Stimulated activated CD8-positive, alpha-beta memory T cell treated with anti-CD3 and anti-CD28 coated beads, Interleukin-4, amount 100 ng/mL, for 24 hours (primary cell): ENCODE measurements at places on chromosomes 4 and X.

DNA sequence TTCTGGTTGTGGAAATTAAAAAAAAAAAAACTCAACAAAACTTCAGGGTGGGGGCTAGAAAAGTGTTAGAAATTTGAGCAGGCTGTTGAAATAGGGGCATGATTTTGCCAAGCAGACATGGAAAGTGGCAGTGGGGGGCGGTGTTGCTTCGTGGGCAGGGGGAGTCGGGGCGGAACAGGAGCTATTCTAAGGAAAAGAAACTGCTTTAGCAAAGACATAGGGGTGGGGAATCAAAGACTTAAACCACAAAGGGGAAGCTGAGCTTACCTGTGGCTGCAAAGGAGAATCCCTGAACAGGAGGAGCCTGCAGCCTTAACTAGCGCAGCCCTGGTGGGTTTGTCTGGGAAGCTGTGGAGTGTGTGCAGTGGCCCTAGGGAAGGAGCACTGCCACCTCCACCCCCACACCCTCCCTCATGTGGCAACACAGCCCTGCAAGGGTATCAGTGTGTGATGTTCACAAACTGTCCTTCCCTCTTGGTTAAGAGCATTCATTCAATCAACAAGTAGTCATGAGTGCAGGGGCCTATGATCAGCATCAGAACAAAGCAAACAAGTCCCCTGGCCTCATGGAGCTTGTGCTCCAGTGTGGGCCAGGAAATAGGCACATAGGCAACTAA is 20.5 kb downstream of the SEL1L3 start:
- DNase-seq = no peak

- no peak for DNase-seq
Observed at GRCh38 chrX:97310373-97310772, 426.7 kb downstream of the RPA4 start.

GRCh38 chrX:40199704-40200103 is 101.9 kb upstream of the BCOR start:
- DNase-seq = no peak

- DNase-seq = no peak
Observed at GRCh38 chrX:16023790-16024734, 99.3 kb upstream of the GRPR start.

GRCh38 chr4:104976262-104976661 is 170.4 kb upstream of the TET2 start:
- no peak for DNase-seq

DNA sequence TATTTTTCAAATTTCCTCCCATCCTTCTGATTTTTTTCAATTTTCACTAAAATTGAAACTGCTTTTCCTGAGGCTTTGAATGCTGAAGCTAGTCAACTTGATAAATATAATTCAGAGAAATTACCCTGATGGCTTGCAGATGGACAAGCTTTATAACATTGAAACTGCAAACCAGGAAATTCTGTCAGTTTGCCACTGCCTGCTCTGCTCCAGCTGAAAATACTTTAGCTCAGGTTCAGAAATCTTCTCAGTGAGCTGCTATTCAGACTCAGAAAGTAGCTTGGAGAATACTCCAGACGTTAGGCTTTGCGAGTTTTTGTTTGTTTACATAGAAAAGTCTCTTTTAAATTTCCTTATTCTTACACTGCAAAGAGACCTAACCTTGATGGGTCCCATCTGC is 1574.7 kb downstream of the STIM2 start:
- no peak for DNase-seq

GRCh38 chrX:155070975-155071693 is at the start of the genes BRCC3, CMC4 and MTCP1:
Gene BRCC3, plus strand, starts transcription at chrX:155071508. Its CDS starts 20 bp downstream, at chrX:155071528.
Gene CMC4, minus strand, starts transcription at chrX:155071136. Its CDS starts 7,113 bp downstream, at chrX:155064023.
Gene MTCP1, minus strand, starts transcription at chrX:155071136. Its CDS starts 5,126 bp downstream, at chrX:155066010.
- DNase-seq = peak; percentile 66

DNA sequence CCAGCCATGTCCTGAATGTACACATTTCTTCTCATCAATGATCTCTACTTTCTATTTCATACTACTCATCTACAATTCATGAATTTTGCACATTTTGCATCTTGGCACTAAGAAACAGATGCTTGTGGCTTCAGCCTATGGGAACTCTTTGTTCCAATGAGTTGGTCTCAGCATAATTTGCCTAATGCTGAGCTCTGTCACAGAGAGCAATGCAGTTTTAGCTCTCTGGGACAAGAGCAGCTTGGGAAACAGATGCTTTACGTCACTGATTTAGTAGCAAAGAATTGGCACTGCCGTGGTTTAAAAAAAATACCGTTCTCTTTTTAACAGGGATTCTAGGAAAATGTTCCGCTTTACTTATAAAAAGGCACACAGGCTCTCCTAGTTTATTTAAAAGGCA is 162.4 kb downstream of the WDFY3 start:
- no peak for DNase-seq

- no peak for DNase-seq
Observed at GRCh38 chr4:177266506-177266905, 43.2 kb upstream of the NEIL3 start.

DNA sequence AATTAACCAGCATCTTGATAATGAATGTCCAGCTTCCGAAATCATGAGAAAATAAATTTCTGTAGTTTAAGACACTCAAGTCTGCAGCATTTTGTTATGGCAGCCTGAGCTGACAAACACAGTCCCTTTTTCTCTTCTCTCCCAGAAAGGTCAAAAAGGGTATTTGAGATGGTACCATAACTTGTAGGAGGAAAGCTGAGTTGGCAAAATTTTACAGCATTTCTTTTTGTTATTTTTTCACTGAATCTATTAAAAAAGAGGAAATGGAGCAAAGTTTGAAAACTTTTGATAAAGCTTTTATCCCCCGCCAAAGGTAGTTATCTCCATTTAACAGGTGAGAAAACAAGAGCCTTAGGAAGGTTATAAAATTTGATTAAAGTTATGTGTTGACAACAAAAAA is 367.6 kb upstream of the TECRL start:
- DNase-seq = no peak

DNA sequence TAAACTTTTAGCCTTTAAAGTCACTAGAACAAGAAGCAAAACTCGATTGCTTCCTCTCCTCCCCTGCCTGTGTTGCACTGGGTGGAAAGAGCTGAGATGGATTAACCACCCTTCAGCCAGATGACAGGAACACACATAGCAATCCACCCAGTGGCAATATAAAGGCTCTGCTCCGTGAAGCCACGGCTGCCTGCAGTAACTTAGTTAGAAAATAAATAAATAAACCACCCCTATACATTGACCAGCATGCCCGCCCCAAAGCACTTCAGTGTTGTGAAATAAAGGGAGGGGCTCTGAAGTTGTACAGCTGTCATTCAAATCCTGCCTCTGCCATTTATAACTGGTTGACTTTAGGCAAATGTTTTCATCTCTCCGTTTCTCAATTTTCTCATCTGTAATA is 217.1 kb upstream of the LDB2 start:
- DNase-seq = no peak

DNA sequence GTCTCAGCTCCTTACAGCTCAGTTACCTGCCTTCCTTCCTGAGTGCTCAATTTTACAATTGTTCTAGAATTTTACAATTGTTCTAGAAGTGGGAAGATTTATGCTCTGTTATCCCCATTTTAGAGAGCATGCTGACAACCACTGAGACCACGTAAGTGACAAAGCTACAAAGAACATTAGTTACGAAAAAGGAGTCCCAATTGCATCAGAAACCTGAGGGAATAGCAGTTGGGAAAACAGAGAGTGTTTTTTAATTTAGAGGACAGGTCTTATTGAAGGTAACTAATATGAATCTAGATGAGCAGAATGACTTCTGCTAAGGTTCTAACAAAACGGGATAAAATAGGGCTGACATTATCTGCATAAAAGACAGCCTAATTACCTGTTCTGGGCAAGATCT is 103.3 kb downstream of the THOC2 start:
- no peak for DNase-seq

DNA sequence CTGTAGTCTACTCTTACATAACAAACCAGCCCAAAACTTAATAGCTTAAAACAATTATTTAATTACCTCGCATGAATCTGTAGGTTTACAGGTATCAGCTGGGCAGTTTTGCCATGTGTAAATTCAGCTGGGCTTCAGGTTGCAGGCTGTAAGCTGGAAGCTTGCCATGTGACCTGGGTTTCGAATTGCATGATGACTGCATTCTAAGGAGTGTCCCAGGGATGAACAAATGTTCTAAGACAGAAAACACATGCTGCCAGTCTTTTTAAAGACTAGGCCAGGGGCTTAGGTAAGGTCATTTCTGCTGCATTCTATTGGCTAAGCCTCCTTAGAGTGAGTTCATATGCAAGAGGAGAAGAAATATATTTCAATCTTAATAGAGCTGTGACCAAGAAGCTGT is 44.8 kb downstream of the GRIA2 start:
- no peak for DNase-seq

DNA sequence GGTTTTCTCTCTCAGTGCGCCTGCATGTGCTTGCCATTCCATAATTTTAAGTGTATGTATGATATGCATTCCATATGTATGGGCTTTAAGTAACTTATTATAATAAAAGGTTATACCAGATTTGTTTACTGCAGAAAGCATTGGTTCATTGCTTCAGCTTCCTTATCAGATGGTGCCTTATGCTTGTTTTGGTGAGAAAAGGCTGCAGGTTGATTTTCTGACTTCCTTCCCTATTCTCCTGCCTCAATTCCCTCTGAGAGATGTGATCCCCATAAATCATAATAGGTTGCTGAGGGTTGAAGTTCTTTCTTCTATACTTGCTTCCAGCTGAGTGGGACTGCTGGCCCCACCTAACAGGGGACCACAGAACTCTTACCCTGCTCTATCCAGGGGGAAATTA is 10.3 kb upstream of the CEP135 start:
- DNase-seq = no peak

GRCh38 chr4:18021470-18021719 is 160 bp downstream of the LCORL start:
- no peak for DNase-seq

GRCh38 chrX:48626401-48627298 is 29.4 kb downstream of the WDR13 start:
- no peak for DNase-seq

DNA sequence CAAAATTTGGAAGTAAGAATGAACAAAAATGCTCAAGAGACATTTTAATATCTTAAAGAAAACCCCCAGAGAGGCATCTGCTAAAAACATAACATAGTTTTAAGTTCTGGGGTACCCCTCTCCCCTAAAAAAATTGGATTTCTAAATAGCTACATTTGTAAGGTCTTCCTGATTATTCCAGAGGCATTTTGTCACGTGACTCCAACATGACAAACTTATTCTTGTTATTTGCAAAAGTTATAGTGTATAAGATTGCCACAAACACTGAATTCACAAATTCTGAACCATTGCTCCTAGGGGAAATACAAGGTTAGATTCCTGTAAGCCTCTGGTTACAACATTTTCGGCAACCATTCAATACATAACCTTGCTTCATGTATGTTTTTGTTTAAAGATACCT is 73.4 kb downstream of the COL25A1 start:
- DNase-seq = no peak

DNA sequence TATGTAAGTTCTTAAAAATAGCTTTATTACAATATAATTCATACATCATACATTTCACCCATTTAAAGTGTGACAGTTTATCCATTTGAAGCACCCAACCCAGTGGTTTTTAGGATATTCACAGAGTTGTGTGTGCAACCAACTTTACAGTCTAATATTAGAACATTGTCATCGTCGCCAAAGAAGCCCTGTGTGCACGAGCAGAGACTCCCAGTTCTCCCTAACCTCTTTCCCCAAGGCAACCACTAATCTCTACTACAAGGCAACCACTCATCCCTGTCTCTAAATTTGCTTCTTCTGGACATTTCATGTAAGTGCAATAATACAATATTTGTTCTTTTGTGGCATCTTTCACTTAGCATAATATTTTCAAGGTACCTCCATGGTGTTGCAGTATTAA is 47.7 kb downstream of the CLDN22 start:
- no peak for DNase-seq

DNA sequence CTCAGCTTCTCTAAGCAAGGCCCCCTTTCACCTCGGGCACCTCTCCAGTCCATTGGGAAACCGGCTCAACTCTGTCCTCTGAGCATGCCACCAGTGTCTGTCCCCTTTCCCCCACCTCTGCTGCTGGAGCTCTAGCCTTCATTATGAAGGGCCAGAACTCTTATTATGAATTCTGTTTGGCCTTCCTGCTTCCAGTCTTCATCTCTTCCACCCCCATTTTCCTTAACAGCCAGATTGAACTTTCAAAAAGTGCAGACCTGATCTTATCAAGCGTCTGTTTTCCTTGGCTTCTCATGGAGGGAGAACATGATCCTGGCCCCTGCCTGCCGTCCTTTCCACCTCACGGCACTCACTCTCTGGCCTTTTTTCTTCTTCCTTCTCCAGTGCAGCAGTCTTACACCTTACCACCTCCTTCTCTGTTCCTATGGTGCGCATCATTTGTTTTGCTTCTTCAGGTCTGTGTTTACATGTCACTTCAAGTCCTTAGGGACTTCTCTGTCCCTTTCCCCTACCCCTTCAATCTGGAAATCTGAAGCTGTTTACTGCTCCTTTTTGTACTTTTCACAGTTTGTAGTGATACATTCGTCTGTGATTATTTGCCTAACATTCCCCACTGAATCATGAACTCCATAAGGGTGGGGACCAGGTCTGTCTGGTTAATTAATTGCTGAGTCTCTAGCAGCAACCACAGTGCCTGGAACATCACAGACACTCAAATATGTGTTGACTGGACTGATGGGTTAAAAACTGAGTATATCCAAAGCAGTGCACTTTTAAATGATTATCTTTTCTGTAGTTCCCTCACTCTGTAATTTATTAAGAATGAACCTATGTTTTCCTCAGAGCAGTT is 55.8 kb downstream of the FNIP2 start:
- no peak for DNase-seq

DNA sequence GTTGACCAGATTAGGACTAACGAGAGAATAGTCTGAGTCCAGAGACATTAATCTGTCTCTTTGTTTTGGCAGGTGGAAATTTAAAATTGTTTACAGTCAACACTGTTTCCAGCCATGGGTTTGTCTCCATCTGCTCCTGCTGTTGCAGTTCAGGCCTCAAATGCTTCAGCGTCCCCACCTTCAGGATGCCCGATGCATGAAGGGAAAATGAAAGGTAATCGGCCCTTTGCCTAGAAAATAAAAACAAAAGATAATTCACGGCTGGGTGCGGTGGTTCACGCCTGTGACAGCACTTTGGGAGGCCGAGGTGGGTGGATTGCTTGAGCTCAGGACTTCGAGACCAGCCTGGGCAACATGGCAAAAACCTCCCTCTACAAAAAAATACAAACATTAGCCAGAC is 815 bp downstream of the HCCS start:
- no peak for DNase-seq

DNA sequence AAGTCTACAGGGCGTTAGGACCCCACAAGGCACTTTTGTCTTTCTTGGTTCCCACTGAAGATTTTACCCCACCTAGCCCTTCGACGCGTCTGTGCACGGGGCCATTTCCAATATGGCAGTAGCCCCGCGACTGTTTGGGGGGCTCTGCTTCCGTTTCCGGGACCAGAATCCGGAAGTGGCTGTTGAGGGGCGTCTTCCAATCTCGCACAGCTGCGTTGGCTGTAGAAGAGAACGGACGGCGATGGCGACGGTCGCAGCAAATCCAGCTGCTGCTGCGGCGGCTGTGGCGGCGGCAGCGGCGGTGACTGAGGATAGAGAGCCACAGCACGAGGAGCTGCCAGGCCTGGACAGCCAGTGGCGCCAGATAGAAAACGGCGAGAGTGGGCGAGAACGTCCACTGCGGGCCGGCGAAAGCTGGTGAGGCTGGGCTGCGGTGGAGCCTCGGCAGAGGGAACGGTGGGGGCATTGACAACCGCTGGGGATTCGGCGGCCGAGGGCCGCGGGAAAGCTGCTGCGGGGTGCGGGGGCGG is at the start of gene USP11:
Gene USP11 (plus strand): TSS at position 207 of the 530 bp plus-strand sequence. CDS start 35 bp downstream, at position 242.
- peak; percentile 26 for DNase-seq

GRCh38 chr4:153023692-153024394 is 87.7 kb downstream of the FHDC1 start:
- no peak for DNase-seq
